Prostate gland (tissue), 2 donors: ENCODE measurements at places on chromosomes 12 and 14. TPM values are rescaled to one million over a fixed set of nuclear protein-coding genes. Genes with fewer than 3 reads are reported as not detected.

GRCh38 chr12:76374386-76375020 is 26.3 kb upstream of the BBS10 start:
- H3K27ac ChIP-seq, result no peak overlapping the region
- no peaks in the 10 kb centered on the region for H3K4me1 ChIP-seq
- DNase-seq, result no peak
- H3K4me3 ChIP-seq, result no peak overlapping the region
- H3K36me3 ChIP-seq, result no peaks in the 10 kb centered on the region

GRCh38 chr12:68012712-68013111 is 23.5 kb downstream of the IFNG-AS1 start:
- H3K27me3 ChIP-seq, result no peaks in the 10 kb centered on the region
- no peaks in the 10 kb centered on the region for H3K36me3 ChIP-seq
- no peak overlapping the region for H3K4me3 ChIP-seq
- no peaks in the 10 kb centered on the region for H3K4me1 ChIP-seq

DNA sequence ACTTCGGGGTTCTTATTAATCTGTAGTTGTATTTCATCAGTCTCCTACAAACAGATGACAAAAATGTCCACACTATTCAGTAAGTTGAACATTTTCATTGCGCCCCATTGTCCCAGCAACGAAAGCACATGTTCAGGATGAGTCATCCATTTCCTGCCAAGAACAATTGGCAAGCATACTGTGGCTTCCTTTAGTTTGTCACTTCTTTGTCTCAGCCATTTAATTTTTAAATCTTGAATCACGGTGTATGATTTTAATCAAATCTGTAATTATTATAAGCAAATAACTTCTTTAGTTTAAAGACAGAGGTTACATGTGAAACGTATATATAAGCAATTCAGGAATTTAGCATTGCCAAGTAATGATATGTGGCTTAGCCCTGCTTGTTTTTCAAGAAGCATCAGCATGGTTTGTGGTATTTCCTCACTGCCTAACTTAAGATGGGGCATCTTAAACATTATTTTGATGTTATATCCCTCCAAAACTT is 211.3 kb upstream of the KRR1 start:
- H3K4me3 ChIP-seq, result no peak overlapping the region
- H3K27me3 ChIP-seq, result no peaks in the 10 kb centered on the region
- H3K27ac ChIP-seq, result peak overlapping the region; percentile 23
- no peaks in the 10 kb centered on the region for H3K36me3 ChIP-seq
- peaks cover 7% of the 10 kb centered on the region for H3K4me1 ChIP-seq

The ZFHX2 gene
- total RNA-seq, result 2.5 TPM

The AACS gene
- total RNA-seq, result 21.0 TPM

The NRXN3 gene
- total RNA-seq, result 6.6 TPM

DNA sequence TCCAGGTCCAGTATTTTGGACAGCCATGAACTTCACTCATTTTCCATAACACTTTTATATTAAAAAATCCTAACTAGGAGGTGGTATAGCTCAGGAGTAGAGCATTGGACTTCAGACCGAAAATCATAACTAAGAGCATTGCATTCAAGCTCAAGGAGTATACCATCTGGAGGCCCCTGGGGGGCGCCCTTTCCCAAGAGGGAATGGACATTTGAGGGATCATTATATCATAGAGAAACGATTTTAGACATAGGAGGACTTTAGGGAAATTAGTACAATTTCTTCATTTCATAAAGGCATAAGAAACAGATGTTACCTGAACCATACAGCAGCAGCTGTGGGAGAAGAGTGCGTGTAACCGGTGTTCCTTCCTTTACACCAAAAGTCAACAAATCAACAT is 5.2 kb upstream of the ATG14 start:
- no peak for DNase-seq
- no peaks in the 10 kb centered on the region for H3K27me3 ChIP-seq
- no peak overlapping the region for H3K27ac ChIP-seq
- H3K4me1 ChIP-seq, result no peaks in the 10 kb centered on the region

The ACRBP gene
- total RNA-seq, result 49.6 TPM

DNA sequence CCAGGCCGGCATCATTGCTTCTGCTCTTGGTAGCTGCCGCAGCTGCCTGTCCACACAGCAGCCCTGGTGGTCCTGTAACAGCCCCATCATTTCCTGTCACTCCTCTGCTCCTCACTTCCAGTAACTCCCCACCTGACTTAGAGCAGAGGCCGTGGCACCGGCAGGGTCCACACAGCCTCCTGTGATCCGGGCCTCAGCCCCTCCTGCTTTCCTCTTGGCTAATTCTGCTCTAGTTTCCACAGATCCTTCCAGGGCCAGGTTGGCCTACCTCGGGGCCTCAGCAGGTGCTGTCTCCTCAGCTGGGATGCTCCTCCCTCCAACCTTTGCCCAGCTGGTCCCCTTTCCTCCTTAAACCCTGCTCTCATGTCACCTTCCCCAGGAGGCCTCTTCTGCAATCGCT is 80.2 kb downstream of the FZD10 start:
- H3K36me3 ChIP-seq, result no peaks in the 10 kb centered on the region
- no peaks in the 10 kb centered on the region for H3K4me1 ChIP-seq
- no peak overlapping the region for H3K4me3 ChIP-seq
- H3K27me3 ChIP-seq, result no peaks in the 10 kb centered on the region

DNA sequence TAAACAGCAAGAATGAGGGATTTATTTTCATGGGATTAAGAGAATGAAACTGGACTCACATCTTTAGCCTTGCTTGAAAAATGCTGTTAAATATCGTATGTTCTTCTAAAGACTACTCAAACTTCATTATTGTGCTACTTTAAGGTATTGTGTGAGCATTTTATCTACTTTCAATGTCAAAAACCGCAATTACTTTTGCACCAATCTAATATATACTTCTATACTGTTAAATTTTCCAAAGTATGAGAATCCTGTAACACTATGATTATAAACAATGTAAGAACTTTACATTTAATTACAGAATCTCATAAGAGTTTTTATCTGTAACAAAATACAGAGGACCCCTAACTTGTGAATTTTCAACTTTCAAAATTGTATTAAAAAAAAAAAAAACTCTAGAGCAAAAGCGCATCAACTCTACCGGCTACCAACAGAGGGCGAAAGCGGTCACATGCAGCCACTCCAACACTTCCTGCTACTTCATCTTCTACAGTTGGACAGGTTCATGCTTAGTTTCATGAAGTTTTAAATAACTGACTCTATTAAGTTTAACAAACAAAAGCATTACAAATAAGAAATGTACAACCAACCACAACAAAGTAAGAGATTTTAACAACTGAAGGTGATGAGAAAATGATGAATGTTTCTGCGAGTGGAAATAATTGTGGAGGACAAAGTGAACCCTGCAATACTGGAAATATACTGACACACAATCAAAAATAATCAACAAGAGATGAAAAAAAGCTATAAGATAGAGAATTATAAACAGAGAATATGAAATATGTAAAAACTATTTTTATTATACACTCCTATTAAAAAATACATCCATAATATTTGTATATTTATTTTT is 210.9 kb downstream of the MED13L start:
- H3K27ac ChIP-seq, result no peak overlapping the region
- no peak for DNase-seq
- H3K4me1 ChIP-seq, result peaks cover 3% of the 10 kb centered on the region
- no peaks in the 10 kb centered on the region for H3K27me3 ChIP-seq
- H3K36me3 ChIP-seq, result no peaks in the 10 kb centered on the region
- no peak overlapping the region for H3K4me3 ChIP-seq

The PTPRB gene
- total RNA-seq, result 11.2 TPM

DNA sequence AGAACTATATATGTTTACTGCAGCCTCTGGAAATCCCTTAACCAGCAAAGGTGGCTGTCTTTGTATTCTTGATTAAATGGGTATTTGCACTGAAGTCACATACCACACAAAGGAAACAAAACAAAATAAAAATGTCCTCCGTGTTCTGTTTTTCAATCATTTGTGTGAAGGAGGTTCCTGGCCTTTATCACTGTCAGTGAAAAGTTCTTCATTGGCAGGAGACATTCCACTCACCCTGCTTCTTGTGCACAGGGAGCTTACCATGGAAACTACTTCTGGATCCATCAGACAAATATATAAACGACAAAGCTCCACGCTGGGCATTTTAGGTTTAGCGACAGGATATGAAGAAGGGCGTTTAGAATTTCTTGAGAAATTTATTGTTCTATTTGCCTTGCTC is 5.7 kb upstream of the NKX2-8 start:
- no peak overlapping the region for H3K4me3 ChIP-seq
- H3K36me3 ChIP-seq, result no peaks in the 10 kb centered on the region
- H3K27ac ChIP-seq, result no peak overlapping the region
- H3K4me1 ChIP-seq, result no peaks in the 10 kb centered on the region
- H3K27me3 ChIP-seq, result peaks cover 10% of the 10 kb centered on the region

The LALBA gene
- 1.6 TPM for total RNA-seq

- H3K27ac ChIP-seq, result no peak overlapping the region
- H3K27me3 ChIP-seq, result no peaks in the 10 kb centered on the region
- H3K36me3 ChIP-seq, result no peaks in the 10 kb centered on the region
- H3K4me1 ChIP-seq, result no peaks in the 10 kb centered on the region
- no peak for DNase-seq
Observed at GRCh38 chr12:116717466-116718437, 20.1 kb downstream of the SPRING1 start.

The DPPA3 gene
- not detected for total RNA-seq

DNA sequence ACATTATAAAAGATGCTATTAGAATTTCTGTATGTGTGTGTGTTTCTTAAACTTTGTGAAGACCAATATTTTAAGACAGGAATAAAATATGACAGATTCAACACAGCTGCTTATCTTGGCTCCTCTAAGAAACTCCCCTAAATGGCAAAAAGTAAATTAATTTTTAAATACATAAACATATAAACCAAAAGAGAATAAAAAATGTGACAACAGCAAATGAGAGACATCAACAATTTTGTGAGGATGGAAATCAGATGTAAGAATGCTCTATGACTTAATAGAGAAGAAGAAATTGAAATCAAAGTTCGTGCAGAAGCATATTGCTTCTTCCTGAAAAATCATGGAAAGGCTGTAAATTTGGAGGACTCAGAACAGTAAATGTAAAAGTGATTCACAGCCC is 1083.8 kb downstream of the FLRT2 start:
- no peak for DNase-seq
- H3K36me3 ChIP-seq, result no peaks in the 10 kb centered on the region
- H3K27ac ChIP-seq, result no peak overlapping the region
- no peak overlapping the region for H3K4me3 ChIP-seq
- no peaks in the 10 kb centered on the region for H3K4me1 ChIP-seq
- H3K27me3 ChIP-seq, result no peaks in the 10 kb centered on the region

The L2HGDH gene
- 6.5 TPM for total RNA-seq

GRCh38 chr12:130870442-130871285 is 1.2 kb upstream of the RAN start:
- no peaks in the 10 kb centered on the region for H3K4me1 ChIP-seq
- H3K27ac ChIP-seq, result no peak overlapping the region
- DNase-seq, result peak; percentile 35
- peak overlapping the region; percentile 83 for H3K4me3 ChIP-seq
- peaks cover 11% of the 10 kb centered on the region for H3K36me3 ChIP-seq
- no peaks in the 10 kb centered on the region for H3K27me3 ChIP-seq

The GLTP gene
- total RNA-seq, result 67.2 TPM
